ENCODE measurements at places on chromosomes 12 and 14. TPM values are rescaled to one million over a fixed set of nuclear protein-coding genes. Genes with fewer than 3 reads are reported as not detected.
A peak's percentile ranks its signal among the peaks of the same experiment; 100 is the strongest.

DNA sequence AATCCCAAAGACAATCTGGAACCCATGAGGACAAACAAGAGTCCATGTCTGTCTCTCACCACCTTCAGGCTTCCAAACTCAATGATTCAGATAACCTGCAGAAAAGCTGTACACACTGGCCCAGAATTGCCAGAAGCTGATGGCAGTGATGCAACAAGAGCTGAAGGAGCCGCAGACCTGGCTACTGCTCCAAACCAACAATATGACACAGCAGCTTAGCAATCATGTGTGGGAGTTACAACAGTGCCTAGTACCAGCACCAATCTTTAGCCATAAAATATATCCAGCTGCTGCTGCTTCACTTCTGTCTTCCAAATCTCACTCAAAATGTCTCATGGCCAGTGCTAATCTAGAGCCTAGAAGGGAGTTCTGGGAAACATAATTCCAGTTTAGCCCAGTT is 22.0 kb downstream of the RPS6KA5 start:
- peaks cover 2% of the 10 kb centered on the region for H3K27me3 ChIP-seq
- peak overlapping the region; percentile 14 for H3K4me3 ChIP-seq
- peaks cover 35% of the 10 kb centered on the region for H3K4me1 ChIP-seq
- H3K27ac ChIP-seq = peak overlapping the region; percentile 16
- no peak for DNase-seq

DNA sequence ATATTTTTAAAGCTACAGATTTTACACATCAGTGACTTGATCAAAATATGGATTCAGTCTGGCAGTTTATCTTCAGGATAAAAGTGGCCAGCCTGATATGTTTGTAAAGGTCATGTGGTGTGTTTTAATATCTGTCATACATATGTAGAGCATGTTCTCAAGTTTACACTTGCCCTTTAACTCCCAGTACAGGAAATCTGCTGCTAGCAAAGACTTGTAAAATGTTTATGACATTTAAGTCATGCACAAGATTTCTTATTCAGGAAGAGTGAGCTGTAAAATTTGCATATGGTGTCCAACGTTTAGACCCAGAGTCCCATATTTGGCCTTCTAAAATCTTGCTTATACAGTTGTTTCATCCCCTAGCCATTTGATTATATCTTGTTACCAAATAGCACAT is 197.5 kb upstream of the FLRT2 start:
- no peak for DNase-seq
- H3K36me3 ChIP-seq = no peaks in the 10 kb centered on the region
- no peaks in the 10 kb centered on the region for H3K27me3 ChIP-seq
- no peak overlapping the region for H3K4me3 ChIP-seq

Gene CLEC4C
- not detected for total RNA-seq

- DNase-seq = no peak
- no peak overlapping the region for H3K27ac ChIP-seq
- peaks cover 1% of the 10 kb centered on the region for H3K27me3 ChIP-seq
- H3K4me3 ChIP-seq = no peak overlapping the region
- peaks cover 2% of the 10 kb centered on the region for H3K4me1 ChIP-seq
Observed at GRCh38 chr12:72365151-72365550, 93.0 kb downstream of the TRHDE start.

GRCh38 chr12:66063916-66064315 is 66.6 kb downstream of the LLPH start:
- DNase-seq = no peak
- H3K27me3 ChIP-seq = peaks cover 4% of the 10 kb centered on the region
- no peaks in the 10 kb centered on the region for H3K36me3 ChIP-seq

Gene CRY1
- total RNA-seq = 10.1 TPM

DNA sequence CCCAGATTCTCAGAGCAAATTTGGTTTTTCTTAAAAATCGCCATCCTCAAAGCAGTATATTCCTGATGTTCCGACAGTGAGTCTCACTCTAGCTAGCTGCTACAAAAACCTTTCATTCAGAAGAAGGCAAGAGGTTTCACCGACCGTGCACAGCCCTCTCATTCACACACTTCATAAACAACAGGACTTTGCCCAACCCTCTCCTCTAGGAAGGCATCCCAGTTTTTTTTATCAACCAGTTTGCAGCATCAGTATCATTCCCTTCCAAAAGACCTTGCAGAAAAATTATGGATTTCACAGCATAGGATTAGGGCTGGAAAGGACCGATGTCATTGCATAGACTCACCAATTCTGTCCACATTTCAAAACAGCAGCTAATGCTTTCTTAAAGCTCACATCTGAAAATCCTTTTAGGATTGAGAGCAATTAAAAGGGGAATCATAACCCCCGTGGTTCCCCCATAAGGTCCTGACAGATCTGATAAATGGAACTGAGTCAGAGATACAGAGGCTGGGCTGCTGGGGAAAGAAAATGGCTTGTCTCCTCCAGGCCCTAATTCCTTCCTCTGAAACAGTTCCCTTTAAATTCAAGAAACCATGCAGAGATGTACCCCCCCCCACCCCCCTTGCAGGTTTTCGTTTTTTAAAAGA is 597 bp downstream of the SVOP start:
- DNase-seq = no peak
- peak overlapping the region; percentile 98 for H3K27ac ChIP-seq
- no peaks in the 10 kb centered on the region for H3K36me3 ChIP-seq
- peaks cover 10% of the 10 kb centered on the region for H3K4me1 ChIP-seq

- no peak for DNase-seq
- H3K27ac ChIP-seq = no peak overlapping the region
- no peaks in the 10 kb centered on the region for H3K27me3 ChIP-seq
- H3K4me3 ChIP-seq = no peak overlapping the region
Observed at GRCh38 chr14:74826574-74826973, 49.4 kb downstream of the PROX2 start.

GRCh38 chr12:5083955-5084849 is 40.5 kb downstream of the KCNA5 start:
- H3K27me3 ChIP-seq = peaks cover 3% of the 10 kb centered on the region
- DNase-seq = no peak
- H3K4me3 ChIP-seq = no peak overlapping the region
- no peaks in the 10 kb centered on the region for H3K36me3 ChIP-seq
- no peaks in the 10 kb centered on the region for H3K4me1 ChIP-seq

Gene SYCP3
- not detected for total RNA-seq

GRCh38 chr12:6752167-6752920 is 597 bp downstream of the MLF2 start:
- H3K36me3 ChIP-seq = peaks cover 14% of the 10 kb centered on the region
- peak; percentile 54 for DNase-seq
- H3K4me1 ChIP-seq = peaks cover 16% of the 10 kb centered on the region
- H3K27me3 ChIP-seq = peaks cover 8% of the 10 kb centered on the region
- H3K4me3 ChIP-seq = peak overlapping the region; percentile 95

Data from glutamatergic neuron (in vitro differentiated cells).